ENCODE measurements at places on chromosomes 5 and 9.
A peak's percentile ranks its signal among the peaks of the same experiment; 100 is the strongest.

- DNase-seq, result no peak
These were observed 7.4 kb downstream of the CEMIP2 start for GRCh38 chr9:71760901-71761300.

- DNase-seq, result no peak
These were observed 71.7 kb downstream of the ADAMTS2 start for GRCh38 chr5:179273441-179274145.

GRCh38 chr5:127358740-127359139 lies 68.1 kb downstream of the MEGF10 start:
- DNase-seq, result no peak

DNA sequence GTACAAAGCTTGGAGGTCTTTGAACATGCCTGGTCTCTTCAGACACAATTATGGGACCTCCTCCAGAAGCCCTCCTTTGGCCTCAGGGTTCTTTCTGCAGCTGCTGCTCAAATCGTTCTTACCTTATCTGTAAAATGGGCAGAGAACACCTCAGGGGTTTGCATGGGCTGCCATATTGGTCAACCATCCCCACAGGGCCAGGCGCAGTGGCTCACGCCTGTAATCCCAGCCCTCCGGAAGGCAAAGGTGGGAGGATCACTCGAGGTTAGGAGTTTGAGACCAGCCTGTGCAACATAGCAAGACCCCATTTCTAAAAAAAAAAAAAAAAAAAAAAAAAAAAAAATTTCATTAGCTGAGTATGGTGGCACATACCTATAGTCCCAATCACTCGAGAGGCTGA lies 29.1 kb upstream of the TCF7 start:
- DNase-seq, result peak; percentile 20

All from activated T-cell treated with anti-CD3 and anti-CD28 coated beads, Interleukin-2, amount 50 U/mL, for 48 hours (primary cell).